ENCODE measurements at places on chromosomes 5 and 9.

- DNase-seq = no peak
Measured at GRCh38 chr9:130935648-130936271, 3.3 kb downstream of the FIBCD1 start.

DNA sequence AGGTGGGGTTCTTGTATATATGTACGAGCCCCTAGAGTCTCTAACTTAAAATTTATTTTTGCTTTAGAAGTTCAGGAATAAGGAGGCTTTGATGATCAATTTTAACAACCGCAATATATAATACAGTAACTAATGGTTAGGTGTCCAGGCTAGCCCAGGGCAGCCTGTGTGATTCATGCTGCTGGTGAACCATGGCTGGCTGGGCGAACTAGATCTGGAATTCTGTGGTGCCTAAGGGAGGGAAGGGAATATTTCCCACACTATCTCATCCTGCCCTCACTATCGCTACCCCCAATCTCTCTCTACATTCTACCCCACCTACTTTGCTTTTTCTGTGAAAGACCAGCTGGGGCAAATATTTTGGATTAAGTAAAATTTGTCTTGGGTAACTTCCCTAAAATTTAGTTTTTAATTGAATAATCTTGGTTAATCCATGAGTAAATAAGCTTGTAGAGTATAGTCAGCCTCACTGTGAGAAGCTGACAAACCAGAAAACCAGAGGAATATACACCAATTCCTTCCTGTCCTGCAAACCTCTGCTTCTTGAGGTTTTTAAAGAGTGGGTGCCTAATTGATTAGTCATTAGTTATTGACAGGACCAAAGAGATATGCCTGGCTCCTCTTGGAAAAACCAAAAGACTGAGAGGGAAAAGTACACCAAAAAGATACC, 115.1 kb upstream of the CCDC152 start:
- no peak for DNase-seq

DNA sequence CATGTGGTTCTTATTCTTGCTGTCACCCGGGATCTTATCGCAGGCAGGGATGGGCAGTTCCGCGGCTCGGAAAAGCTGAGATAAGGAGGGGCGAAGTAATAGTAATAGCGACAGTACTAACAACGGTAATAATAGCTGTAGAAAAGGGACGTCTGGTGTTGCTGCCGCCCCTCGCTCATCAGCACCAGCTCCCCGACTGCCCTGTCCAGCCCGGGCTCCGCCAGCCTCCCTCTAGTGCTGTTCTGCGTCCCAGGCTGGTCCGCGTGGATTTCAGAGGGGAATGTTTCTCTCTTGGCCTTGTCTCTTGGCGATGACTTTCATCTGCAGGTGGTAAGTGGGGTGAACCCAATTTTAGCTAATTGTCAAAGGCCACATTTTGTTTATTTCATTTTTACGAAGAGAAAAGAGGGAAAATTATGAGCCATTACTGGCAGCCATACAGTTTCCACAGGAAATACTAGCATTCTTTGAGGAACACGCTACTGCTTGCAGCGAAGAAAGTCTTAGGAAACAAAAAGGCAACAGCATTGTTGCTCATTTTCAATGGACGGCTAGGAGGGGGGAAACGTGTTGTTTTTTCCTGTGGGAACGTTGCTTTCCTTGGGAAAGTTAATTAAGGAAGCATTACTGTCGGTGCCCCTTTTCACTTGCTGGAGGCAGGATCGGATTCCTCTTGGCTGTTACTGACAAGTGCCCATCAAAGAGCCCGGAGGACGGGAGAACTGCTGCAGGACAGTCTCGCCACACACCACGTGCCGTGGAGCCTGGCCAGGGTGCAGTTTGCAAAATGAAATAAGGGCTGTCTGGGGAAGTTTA, 762 bp downstream of the SNCAIP start:
- no peak for DNase-seq

DNA sequence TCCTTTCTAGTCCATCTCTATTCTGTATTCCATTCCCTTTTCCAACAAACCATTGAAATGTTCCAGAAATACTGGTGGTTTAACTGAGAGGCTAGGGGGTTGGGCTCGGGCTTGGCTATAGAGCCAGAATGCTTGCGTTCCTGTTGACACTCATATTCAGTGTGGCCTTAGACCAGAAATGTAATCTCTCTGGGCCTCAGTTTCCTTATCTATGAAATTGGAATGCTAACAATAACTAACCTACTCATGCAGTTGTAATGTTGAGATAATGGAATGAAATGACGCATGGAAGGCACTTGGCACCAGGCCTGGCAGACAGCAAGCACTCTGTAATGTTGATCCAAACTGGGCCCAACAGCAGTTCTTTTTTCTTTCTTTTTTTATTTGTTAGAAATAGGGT, 26.8 kb downstream of the JADE2 start:
- peak; percentile 84 for DNase-seq

- DNase-seq = no peak
Measured at GRCh38 chr9:117313989-117314388, 100.9 kb downstream of the ASTN2 start.

DNA sequence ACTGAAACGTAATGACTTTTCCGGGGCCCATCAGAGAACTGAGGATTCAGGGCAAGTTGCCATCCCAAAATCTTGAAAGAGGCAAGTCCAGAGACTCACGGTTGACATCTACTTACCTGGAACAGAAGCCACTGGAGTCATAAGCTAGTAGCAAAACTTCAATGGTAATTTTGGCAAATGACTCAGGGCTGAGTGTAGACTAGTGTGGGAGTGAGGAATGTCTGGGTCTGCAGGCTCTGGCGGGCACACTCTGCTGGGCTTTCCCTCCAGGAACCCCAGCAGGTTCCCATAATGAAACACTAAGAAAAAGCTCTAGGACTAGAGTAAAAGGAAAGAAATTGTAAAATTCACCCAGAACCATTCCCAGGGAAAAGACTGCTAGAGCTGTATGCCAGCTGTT, 122.9 kb upstream of the NFIL3 start:
- no peak for DNase-seq

DNA sequence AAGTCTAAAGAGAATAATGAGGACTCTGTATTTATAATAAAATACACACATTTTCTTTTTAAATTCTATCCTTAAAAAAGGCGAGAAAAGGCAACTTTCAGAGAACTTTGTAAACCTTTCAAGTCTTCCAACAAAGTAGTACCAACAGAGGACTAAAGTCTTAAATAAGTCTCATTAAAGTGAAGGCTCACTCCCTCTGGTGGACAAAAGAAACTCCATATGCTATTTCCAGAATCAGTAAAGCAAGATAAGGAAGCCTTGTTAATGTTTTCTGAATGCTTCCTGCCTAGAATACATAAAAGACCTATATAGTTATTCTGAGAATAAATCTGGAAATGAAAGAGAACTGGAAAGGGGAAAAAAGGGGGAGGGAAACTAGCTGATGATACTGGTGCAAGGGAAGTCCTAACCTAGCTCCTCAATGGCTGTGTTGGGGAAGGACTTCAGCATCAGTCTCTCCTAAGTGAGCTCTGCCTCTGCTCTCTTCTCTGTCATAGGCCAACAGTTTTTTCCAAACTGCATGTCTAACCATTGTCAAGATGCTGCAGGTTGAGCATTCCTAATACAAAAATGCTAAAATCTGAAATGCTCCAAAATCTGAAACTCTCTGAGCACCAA, 7.2 kb downstream of the HMGCS1 start:
- DNase-seq = peak; percentile 23

DNA sequence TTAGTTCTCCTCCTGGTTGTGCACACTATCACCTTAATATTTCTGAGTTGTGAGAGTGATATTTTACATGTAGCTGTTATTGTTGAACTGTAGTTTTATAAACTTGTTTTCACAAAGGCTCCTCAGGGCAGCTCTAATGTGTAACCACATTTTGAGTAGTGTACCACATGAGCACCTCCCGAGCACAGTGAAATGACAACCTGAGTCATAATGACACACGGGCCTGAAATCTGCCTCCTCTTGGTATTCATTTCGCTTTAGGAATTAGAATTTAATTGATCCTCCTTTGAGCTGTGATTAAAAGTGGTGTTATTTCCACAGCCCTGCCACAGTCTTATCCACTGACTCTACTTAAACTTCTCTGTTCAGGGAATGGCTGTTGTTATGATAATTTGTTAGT, 7.9 kb downstream of the MTRR start:
- DNase-seq = peak; percentile 9

DNA sequence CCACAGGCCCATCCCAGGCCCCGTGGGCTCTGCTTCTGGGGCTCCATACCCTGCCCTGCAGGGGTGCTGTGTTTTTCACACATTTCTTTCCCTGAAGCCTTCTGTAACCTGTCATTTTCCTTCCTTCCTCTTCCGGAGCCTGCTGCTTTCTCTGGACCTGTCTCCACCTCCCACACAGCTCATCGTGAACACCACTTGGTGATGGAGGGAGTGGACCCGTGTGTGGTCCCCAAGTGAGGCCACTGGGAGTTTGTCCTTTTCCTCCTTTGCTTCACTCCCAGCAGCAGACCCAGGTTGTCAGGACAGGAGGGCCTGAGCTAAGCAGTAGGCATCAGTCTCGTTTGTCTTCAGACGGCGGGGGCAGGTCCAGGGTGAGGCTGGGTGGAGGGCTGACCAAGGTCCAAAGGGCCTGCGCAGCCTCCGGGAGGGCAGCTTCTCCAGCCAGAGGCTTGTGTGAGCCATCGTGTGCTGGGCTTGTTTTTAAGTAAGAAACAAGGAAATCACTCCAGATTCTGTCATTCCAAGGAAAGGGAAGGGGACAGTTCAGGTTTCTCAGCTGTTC, 5.8 kb upstream of the POMT1 start:
- no peak for DNase-seq

DNA sequence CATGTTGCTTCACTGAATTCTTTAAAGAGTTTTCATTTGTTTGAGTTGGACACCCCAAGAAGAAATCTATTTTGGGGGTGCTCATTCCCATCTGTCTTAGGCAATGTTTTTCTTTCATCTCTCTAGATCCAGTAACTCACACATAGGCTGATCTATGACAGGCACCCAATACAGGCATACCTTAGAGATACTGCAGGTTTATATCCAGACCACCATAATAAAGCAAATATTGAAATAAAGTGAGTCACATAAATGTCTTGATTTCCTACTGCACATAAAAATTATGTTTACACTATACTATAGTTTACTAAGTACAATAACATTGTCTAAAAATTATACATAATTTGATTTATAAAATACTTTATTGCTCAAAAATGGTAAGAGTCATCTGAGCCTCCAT, 364.5 kb downstream of the MTRR start:
- DNase-seq = no peak

DNA sequence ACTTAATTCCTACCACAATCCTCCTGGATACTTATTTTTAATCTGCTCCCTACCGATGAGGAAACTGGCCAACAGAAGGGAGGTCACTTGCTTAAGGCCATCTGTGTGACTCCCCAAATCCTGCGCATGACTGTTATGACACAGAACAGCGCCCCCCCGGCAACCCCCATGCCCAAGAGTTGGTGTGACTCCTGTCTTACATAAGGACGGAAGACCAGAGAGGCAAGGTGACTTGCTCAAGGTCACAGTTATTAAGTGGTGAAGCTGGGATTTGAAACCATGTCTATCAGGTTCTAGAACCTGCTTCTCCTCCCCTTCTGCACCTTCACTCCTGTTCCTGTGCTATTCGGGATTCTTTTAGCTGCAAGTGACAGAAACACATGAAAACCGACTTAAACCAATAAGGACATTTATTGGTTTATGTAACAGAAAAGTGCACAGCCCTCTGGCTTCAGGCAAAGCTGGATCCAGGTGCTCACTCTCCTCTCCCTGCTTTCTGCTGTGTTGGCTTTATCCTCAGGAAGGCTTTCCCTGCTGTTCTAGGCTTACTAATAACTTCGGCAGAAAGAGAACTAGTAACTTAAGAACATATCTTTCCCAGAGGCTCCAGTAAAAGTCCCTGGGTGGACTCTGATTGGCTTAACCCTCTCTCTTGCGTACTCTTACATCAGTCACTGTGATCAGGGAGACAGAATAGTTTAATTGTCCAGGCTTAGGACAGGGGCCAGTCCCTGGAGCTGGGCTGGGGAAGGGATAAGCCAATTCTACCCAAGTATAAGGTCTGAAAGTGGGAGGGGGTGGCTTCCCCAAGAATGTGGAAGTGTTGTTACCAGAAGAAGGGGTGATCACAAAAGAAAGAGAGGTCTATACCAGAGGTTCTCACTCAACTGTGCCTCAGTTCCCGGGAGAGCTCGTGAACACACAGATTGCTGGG, 43.7 kb downstream of the FGF18 start:
- no peak for DNase-seq

GRCh38 chr5:117456866-117457470, 882.3 kb upstream of the SEMA6A start:
- DNase-seq = no peak

DNA sequence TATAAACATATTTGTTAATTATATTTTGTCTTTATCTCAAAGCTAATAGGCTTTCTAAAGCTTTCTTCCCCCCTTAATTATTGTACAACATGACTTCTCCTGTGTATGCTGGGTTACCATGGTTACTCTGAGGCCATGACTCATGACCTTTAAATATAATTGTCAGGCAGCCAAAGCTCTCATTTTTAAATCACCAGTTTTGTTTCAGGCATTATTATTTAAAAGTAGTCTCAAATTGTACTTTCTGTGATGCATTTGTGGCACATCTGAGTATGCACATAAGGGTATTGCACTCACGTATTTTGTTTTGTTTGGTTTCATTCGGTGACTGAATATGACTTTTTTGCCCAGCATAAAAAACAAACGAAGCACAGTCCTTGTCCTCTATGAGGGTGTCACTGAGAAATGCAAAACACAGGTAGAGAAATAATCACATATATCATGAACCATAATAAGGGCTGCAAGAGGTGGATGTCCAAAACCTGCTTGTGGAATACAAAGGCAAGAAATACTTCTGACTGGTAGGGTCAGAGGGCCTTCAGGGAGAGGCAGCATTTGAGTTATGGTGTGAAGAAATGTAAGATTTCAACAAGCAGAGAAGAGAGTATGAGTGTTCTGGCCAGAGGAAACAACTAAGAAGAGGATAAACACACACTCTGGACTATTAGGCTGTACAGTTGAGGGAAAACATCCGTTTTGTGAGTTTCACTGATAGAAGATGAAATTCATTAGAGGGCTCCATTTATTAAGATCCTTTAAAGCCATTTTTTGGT, 2.1 kb downstream of the CCDC192 start:
- DNase-seq = peak; percentile 72

- DNase-seq = no peak
Measured at GRCh38 chr5:180126716-180127681, 55.4 kb upstream of the RNF130 start.

DNA sequence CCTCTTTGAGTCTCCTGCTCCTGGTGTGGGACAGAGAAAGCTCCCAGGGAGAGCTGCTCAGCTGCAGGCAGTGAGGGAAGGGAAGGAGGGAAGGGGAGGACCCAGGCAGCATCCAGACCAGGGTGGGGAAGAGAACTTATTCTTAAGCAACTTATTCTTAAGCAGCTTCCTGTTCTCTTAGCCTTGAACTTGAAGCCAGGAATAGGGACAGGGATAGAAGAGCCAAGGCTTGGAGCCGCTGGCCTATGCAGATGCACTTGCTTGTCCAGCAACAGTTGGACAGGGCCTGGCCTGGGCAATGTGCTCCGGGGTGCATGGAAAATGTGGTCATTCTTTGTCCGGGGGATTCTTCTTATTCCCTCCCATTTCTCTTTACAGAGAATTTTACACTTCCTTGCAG, 31.4 kb upstream of the SPTLC1 start:
- DNase-seq = no peak

GRCh38 chr5:141704782-141705297, 22.8 kb upstream of the ARAP3 start:
- no peak for DNase-seq

- DNase-seq = no peak
Measured at GRCh38 chr9:91778031-91778430, 172.0 kb downstream of the ROR2 start.
